ENCODE measurements at places on chromosomes 3 and 15.

DNA sequence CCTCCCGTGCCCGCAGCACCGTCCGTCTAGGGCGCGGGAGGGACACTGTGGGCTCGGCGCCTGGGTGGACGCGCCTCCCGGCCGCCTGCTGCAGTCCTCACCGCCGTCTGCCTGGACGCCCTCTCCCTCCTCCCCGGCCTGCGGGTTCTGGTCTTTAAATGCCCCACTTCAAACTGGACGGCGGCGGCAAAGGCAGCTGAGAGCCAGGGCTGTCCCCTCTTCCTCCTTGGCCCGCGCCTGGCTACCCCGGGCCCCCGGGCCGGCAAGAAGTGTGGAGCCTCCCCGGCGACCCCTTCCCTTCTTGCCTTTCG lies 426 bp downstream of the CBLB start:
- DNase-seq = no peak

DNA sequence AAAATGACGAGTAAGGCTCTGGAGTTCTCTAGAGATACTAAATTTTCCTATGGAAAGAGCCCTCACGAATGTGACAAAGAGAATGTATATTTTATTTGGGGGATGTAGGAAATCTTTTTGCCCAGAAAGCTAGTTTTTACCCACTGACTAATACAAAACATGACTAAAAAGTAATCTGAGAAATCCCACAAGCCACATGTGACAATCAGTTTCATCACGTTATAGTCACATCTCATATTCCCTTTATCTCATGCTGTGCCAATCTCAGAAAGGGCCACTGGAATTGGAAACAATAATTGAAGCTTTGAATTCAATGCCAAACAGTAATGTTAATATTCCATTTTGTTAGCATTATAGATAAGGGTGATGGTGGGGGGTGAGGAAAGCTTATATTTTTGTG lies 509.0 kb upstream of the GOLIM4 start:
- no peak for DNase-seq

DNA sequence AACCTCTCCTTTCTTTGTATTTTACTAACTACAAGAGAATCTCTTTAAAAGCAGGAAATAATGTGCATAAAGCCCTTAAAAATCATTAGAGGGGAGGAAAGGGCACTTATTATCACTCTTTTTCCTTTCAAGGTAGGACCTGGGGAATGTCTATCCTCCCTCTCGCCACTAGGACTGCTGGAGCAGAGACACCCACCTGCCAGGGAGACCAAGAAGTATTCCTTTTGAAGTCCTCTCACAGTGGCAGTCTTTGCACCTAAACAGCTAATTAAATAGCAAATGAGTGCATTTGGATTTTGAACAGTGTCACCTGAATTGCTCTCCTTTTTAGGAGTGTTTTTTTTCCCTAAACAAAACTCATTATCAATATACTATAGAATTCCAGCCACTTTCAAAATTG lies 874.1 kb downstream of the ZPLD1 start:
- DNase-seq = no peak

DNA sequence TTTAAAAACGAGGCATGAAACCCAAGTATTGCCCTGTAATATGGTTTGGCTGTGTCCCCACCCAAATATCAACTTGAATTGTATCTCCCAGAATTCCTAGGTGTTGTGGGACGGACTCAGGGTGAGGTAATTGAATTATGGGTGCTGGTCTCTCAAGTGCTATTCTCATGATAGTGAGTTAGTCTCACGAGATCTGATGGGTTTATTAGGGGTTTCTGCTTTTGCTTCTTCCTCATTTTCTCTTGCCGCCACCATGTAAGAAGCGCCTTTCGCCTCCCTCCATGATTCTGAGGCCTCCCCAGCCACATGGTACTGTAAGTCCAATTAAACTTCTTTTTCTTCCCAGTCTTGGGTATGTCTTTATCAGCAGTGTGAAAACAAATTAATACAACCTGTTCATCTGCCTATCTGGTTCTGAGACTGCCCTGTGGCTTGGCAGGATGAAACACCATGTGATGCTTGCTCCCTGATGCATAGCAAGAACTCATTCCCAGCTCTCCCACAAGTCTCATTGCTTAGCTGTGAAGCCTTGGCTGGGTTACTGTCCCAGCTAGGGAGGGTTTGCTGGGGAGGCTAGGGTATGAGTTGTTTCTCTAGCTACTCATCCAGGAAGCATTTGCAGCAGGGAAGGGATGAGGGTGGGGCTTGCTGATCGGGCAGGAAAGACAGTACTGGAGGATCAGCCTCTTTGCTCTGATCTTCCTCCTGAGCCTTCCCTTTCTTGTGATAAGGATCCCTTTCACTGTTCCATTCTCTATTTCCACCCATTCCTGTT lies 3.7 kb upstream of the SQOR start:
- no peak for DNase-seq

- DNase-seq = no peak
Measured at GRCh38 chr3:149460117-149460516, 14.4 kb upstream of the TM4SF4 start.

- DNase-seq = no peak
Measured at GRCh38 chr3:71859123-71859519, 74.2 kb upstream of the PROK2 start.

GRCh38 chr3:69108811-69109210 lies 13.6 kb downstream of the LMOD3 start:
- DNase-seq = no peak

- DNase-seq = no peak
Measured at GRCh38 chr3:88075497-88075896, 16.4 kb downstream of the ZNF654 start.

- no peak for DNase-seq
Measured at GRCh38 chr3:171221597-171221996, 195.1 kb upstream of the SLC2A2 start.

- no peak for DNase-seq
Measured at GRCh38 chr3:89503891-89504391, 396.5 kb downstream of the EPHA3 start.

All from stimulated activated CD4-positive, alpha-beta T cell treated with anti-CD3 and anti-CD28 coated beads, Interleukin-15, amount 100 ng/mL, for 1 hour (primary cell).